Tracheal epithelial cell (primary cell): ENCODE measurements at places on chromosomes 6 and 20. TPM values are rescaled to one million over a fixed set of nuclear protein-coding genes. Genes with fewer than 3 reads are reported as not detected.

MUC21 gene
- under 0.01 and 0.21 TPM in 2 replicates for total RNA-seq

FBXO30 gene
- total RNA-seq: 5.8 and 6.0 TPM in 2 replicates

TMEM14B gene
- 67.6 and 84.8 TPM in 2 replicates for total RNA-seq

DNMT3B gene
- total RNA-seq: 1.1 and 1.9 TPM in 2 replicates

MATN4 gene
- total RNA-seq: 0.21 TPM in 1 of 2 replicates, not detected in the other

NMBR gene
- total RNA-seq: not detected in 2 replicates

PTK7 gene
- 63.7 and 121 TPM in 2 replicates for total RNA-seq

CLVS2 gene
- not detected in 2 replicates for total RNA-seq

SLC22A1 gene
- under 0.01 TPM in 1 of 2 replicates, not detected in the other for total RNA-seq

TMEM242 gene
- 4.1 and 5.8 TPM in 2 replicates for total RNA-seq

CFB gene
- total RNA-seq: 0.64 and 19.0 TPM in 2 replicates

GSTA2 gene
- not detected in 2 replicates for total RNA-seq

C20orf141 gene
- not detected in 2 replicates for total RNA-seq
